Activated B cell treated with CpG ODN at 0.5 μM for 24 hours (primary cell): ENCODE measurements at places on chromosomes 11 and 22. TPM values are rescaled to one million over a fixed set of nuclear protein-coding genes. Genes with fewer than 3 reads are reported as not detected.

The TTC12 gene
- 21.3 and 25.2 TPM in 2 replicates for total RNA-seq

The LAYN gene
- total RNA-seq: not detected in 2 replicates

The MS4A12 gene
- not detected in 2 replicates for total RNA-seq

DNA sequence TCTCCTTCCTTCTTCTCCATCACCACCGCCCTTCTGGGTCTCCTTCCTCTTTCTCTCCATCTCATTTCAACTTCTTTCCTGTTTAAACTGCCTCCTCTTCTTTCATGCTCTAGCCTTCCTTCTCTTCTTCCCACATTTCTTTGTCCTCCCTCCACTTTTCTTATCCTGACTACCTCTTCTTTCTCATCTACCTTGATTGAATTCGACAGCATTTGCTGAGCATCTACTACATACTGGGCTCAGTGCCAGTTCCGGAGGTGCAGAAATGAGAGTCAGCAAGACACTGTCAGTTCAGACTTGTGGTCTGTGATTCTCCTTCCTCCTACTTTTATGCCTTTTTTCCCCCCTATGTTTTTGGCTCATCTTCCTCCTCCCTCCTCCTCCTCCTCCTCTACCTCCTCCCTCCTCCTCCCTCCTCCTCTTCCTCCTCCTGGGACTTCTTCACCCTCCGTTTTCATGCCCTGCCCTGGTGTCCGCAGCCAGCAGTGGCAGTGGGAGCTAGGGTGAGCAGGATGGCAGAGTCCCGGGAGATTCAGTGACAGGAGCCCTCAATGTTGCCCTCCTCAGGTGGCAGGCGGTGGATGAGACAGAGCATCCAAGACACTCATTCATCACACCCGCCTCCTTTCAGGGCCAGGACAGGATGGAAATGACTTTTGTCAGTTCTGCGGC lies 146.0 kb upstream of the SEZ6L start:
- DNase-seq: no peak

- DNase-seq: no peak
These were observed 21.2 kb upstream of the MAP6 start for GRCh38 chr11:75689863-75690609.

DNA sequence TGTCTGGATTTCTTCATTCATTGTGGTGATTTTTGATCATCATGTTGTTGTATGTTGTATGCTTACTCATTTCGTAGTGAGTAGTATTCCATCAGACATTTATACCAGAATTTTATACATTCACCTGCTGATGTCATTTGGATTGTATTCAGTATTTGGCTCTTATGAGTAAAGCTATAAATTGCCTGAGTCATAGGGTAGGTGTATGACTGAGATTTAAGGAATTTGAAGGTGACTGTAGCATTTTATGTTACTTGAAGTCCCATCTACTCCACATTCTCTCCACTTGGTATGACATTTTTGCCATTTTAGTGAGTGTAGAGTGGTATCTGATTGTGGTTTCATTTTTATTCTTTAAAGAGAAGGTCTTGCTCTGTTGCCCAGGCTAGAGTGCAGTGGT lies 548.2 kb downstream of the TBC1D22A start:
- no peak for DNase-seq

DNA sequence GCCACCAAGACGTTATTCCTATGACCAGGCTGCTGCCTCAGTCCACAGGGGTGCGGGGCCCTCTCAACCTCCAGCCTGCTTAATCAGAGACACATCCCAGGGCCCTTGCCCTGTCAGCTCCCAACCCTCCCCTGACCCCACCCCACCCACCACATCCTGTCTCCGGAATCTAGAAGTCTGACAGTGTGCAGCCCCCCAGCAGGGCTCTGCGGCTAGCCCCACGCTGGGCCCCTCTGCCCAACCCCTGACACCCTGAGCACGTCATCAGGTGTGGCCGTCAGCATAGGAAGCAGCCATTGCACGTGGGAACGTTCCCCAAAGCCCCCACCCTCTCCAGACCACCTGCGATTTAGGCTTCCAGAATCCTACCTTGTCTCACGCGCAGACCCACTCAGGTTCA lies 34.3 kb upstream of the IGSF9B start:
- no peak for DNase-seq

- no peak for DNase-seq
These were observed 13.7 kb upstream of the SHISAL1 start for GRCh38 chr22:44326491-44326885.

- no peak for DNase-seq
These were observed 30.6 kb downstream of the PISD start for GRCh38 chr22:31631436-31631835.

- no peak for DNase-seq
These were observed 8.6 kb downstream of the SNAP29 start for GRCh38 chr22:20867179-20868024.
